ENCODE measurements at places on chromosomes 7 and 10. TPM values are rescaled to one million over a fixed set of nuclear protein-coding genes. Genes with fewer than 3 reads are reported as not detected.

- no peak overlapping the region for H3K27ac ChIP-seq
- H3K27me3 ChIP-seq, result no peaks in the 10 kb centered on the region
- H3K4me1 ChIP-seq, result no peaks in the 10 kb centered on the region
- no peaks in the 10 kb centered on the region for H3K36me3 ChIP-seq
- no peak overlapping the region for H3K4me3 ChIP-seq
These were observed 46.7 kb downstream of the NKX6-2 start for GRCh38 chr10:132739225-132739613.

DNA sequence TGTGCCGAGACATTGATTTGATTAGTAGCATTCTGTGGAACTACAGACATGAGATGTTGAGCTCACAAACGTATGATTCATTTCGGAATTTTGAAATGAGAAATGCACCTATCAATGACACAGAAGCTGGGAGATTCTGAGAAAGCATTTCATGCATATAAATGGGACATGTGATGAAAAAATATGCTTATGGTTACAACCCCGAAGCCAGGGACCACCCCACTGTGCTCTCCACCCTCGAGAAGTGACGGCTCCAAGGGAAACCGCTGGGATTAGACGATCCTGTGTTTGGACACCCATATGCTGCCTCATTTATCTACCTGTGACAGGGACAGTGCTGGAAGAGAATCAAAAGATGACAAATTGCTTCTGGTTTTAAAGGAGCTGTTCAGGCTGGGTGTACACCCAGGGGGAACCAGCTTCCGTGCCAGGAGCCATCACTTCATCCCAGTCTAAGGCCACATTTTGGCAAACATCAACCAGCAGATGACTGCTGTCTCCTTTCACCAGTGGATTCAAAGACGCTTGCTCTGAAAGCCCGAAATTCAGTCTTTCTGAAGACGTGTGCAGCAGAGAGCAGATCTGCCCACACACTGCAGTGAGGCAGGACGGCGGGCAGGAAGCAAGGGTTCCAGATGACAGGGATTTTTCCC is 109.9 kb downstream of the ATXN7L1 start:
- H3K4me1 ChIP-seq, result peaks cover 16% of the 10 kb centered on the region
- H3K27ac ChIP-seq, result no peak overlapping the region
- H3K4me3 ChIP-seq, result no peak overlapping the region
- no peak for DNase-seq

- no peak for DNase-seq
- H3K36me3 ChIP-seq, result no peaks in the 10 kb centered on the region
- no peaks in the 10 kb centered on the region for H3K27me3 ChIP-seq
- H3K4me1 ChIP-seq, result no peaks in the 10 kb centered on the region
These were observed 23.8 kb upstream of the MSMB start for GRCh38 chr10:46069771-46070463.

DNA sequence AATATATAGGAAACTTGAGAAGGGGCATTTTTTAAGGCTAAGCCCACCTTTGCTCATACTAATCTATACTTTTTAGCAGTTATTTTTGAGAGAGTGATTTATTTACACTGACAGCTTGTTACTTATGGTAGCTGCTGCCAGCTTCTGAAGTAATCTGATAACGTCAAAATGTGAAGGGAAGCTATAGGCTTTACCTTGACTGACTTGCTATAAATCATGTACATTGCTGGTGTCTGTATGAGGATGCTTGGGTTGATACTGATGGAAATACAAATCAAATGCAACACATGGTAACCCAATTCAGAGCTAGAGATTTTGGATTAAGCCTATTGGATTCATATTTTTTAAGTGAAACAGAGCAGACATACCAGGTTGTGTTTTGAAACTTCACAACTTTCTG is 299.4 kb downstream of the LRMDA start:
- H3K27me3 ChIP-seq, result no peaks in the 10 kb centered on the region
- DNase-seq, result no peak
- no peaks in the 10 kb centered on the region for H3K4me1 ChIP-seq
- H3K27ac ChIP-seq, result no peak overlapping the region
- H3K4me3 ChIP-seq, result no peak overlapping the region

- peak overlapping the region; percentile 80 for H3K4me3 ChIP-seq
- peaks cover 20% of the 10 kb centered on the region for H3K4me1 ChIP-seq
- no peaks in the 10 kb centered on the region for H3K36me3 ChIP-seq
- no peak for DNase-seq
- peaks cover 1% of the 10 kb centered on the region for H3K27me3 ChIP-seq
These were observed 24.9 kb downstream of the C7orf25 start for GRCh38 chr7:42886893-42887505.

GRCh38 chr7:130322615-130323014 is 22.0 kb upstream of the CPA5 start:
- H3K4me3 ChIP-seq, result no peak overlapping the region
- no peaks in the 10 kb centered on the region for H3K4me1 ChIP-seq
- no peak overlapping the region for H3K27ac ChIP-seq
- H3K36me3 ChIP-seq, result no peaks in the 10 kb centered on the region
- DNase-seq, result no peak

GRCh38 chr7:127039541-127039940 is 213.2 kb downstream of the GRM8 start:
- no peaks in the 10 kb centered on the region for H3K4me1 ChIP-seq
- H3K27ac ChIP-seq, result no peak overlapping the region
- H3K4me3 ChIP-seq, result no peak overlapping the region
- peaks cover 13% of the 10 kb centered on the region for H3K27me3 ChIP-seq
- DNase-seq, result no peak

GRCh38 chr10:108360187-108360586 is 1195.7 kb upstream of the SORCS1 start:
- H3K27me3 ChIP-seq, result no peaks in the 10 kb centered on the region
- no peaks in the 10 kb centered on the region for H3K4me1 ChIP-seq
- no peak overlapping the region for H3K4me3 ChIP-seq

The GIMAP2 gene
- total RNA-seq, result 42.2 TPM

The AGAP9 gene
- total RNA-seq, result 3.4 TPM
